ENCODE measurements at places on chromosomes 1 and 21.

- no peak for DNase-seq
These were observed 641.0 kb upstream of the CAMK1G start for GRCh38 chr1:208942394-208943130.

GRCh38 chr1:109091078-109091838 lies 694 bp downstream of the TMEM167B start:
- no peak for DNase-seq

DNA sequence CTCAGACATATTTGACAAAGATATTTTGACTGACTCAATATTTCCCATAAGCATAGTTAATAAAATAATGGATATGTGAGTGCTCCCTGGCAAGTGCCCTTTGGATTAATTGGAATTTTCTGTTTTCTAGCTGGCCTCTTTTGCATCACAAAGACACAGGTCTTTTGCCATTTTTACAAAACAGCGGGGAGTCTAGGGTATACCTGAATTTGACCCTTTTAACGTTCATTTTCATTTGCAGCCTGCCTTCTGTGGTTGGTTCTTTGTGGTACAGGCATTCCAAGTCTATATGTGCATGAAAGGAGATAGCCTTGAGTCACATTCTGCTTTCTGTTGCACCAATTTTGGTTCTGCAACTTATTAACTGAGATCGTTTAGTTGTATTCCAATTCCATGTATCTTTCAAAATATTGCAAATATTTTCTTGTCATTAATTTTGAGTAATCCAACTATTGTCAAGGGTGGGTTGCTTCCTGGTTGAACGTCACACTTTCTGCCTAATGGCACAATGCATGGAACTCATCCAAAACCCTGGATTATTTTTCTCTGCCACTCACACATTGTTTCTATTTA lies 171.7 kb downstream of the CRB1 start:
- no peak for DNase-seq

DNA sequence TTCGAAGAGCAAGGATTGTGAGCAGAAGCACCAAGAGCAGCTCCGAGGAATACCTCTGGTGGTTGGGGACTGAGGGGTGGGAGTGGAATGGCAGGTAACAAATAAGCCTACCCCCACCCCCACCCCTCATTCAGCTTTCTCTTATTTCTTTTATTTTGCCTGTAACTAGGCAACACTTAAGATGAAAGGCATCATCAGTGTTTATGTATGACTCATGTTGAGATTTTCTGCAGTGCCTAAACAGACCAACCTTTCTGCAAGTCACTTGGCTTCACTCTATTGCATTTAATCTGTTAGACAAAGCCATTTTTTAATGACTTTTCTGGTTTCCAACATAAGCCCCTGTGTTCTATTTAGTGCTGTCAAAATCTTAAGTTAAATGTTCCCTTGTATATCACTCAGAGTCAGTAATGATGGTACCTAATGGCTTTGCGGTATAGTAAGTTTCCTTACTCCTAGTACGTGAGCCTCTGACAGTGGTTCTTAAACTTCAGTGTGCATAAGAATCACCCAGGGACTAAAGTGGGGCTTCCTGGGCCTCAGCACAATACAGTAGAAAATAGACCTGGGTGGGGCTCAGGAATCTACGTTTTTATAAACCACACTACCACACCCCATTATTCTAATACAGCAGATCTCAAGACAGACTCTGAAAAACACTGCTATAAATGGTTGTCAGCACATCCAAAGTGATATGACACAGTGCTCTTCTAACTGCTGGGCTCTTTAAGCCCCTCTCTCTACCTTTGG lies 19.9 kb downstream of the CASQ2 start:
- DNase-seq: no peak

DNA sequence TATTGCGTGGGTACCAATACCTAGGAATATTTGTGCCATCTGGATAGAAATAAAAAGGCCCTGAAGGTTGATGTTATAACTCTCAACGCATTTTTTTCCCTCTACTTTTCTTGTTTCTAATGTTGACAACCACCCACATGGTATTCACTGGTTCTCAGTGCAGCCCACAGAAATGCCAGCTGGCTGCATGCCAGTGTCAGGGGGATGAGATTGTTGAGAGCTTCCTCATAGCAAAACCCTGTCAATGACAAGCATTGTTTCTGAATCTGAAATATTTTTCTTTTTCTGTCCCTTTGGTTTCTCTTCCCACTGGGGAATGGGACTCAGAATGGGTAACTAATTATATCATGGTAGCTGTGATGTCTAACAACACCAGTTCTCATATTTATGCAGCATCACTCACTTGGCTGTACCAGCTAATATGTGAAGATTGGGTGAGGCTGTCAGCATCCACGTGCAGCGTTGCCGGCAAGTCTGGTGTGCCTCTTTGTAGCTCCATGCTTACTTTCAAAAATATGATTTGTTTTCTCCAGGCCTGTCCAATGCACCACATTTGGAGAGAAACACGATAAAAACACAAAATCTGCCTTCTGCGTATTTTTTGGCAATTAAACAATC lies 284.6 kb downstream of the PTBP2 start:
- no peak for DNase-seq

GRCh38 chr1:90831910-90832309 lies 114.8 kb upstream of the BARHL2 start:
- no peak for DNase-seq

- DNase-seq: no peak
These were observed 94.7 kb upstream of the SLC25A33 start for GRCh38 chr1:9444532-9444931.

DNA sequence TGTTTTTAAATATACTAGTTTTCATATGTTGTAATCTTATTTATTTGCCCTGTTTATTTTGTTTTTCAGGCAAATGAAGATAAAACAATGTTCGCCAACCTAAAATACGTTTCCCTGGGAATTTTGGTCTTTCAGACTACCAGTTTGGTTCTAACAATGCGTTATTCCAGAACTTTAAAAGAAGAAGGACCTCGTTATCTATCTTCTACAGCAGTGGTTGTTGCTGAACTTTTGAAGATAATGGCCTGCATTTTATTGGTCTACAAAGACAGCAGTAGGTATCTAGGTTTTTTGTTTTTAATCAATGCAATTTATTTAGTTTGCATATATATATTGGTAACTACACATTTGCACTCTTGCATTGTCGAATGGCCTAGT lies 23.7 kb downstream of the SLC35A3 start:
- no peak for DNase-seq

- no peak for DNase-seq
These were observed 2.4 kb upstream of the WNT3A start for GRCh38 chr1:228004331-228004855.

- no peak for DNase-seq
These were observed 11.9 kb upstream of the CLDN8 start for GRCh38 chr21:30227633-30228404.

GRCh38 chr1:174724219-174724618 lies 275.5 kb upstream of the CACYBP start:
- no peak for DNase-seq

DNA sequence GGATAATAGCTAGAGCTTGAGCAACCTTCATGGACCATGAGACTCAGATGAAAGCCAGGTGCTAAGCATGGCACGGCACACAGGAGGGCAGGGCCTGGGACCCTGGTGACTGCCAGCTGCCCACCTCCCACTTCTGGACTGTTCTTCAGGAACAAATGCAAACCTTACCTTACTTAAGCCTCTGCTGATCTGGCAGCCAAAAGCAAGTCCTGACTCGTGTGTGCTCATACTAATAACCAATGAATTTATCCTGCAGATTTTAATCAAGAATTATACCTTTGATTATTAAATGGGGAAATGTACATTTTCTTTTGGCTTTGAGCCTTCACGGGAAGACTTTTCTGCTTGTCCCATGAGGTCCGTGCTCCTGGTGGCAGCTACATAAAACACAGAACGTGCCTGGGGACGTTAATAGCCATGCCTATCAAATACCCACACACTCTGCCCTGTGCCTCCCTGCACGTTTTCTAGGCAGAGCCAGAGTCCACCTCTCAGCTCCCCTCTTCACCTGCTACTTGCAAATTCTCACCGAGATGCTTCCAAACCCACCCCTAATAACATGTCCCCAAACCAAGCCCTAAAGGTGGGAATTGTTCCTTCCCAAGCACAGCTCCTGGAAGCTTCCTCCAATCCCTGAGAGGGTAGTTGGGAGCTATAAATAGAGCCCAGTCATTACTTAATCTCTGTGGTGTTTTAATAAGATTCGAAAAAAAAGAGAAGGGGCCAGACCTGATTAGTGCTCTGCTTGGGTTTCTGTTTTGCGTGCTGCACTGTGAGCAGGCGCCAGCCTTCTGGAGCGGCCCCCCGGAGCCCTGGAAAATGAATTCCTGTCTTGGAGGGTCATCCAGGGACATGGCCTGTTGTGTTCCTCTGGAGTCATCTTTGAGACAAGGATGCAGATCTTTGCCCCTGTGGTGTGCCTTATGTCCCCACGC lies 33.5 kb downstream of the SLC1A7 start:
- no peak for DNase-seq

GRCh38 chr1:195723796-195724194 lies 884.4 kb downstream of the KCNT2 start:
- no peak for DNase-seq

- DNase-seq: peak; percentile 6
These were observed 251.9 kb downstream of the DPYD start for GRCh38 chr1:97668945-97669344.

GRCh38 chr1:54355931-54356679 lies 50.1 kb downstream of the SSBP3 start:
- DNase-seq: no peak

- DNase-seq: no peak
These were observed 118.1 kb downstream of the NGF start for GRCh38 chr1:115219927-115220326.

DNA sequence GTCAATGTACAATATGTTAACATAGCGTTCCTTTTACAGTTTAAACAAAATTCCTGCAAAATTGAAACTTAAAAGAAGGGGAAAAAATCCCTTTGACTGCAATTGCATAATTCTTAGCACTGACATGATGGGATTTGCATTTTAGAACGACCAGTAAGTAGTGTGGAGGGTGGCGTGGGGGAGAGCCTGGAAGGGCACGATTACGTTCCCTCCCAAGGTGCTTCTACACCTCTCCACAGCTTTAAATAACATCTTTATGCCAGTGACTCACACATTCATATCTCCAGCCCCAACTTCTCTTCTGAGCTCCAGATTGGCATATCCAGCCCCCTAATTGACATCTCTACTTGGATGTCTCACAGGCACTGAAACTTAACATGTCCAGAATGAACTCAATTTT lies 64.3 kb downstream of the OLFML3 start:
- no peak for DNase-seq

- DNase-seq: peak; percentile 63
These were observed 8.2 kb downstream of the IFFO2 start for GRCh38 chr1:18948048-18948912.

GRCh38 chr1:163365186-163365585 lies 43.4 kb downstream of the NUF2 start:
- DNase-seq: no peak

GRCh38 chr1:55322842-55323241 lies 107.7 kb upstream of the USP24 start:
- no peak for DNase-seq

DNA sequence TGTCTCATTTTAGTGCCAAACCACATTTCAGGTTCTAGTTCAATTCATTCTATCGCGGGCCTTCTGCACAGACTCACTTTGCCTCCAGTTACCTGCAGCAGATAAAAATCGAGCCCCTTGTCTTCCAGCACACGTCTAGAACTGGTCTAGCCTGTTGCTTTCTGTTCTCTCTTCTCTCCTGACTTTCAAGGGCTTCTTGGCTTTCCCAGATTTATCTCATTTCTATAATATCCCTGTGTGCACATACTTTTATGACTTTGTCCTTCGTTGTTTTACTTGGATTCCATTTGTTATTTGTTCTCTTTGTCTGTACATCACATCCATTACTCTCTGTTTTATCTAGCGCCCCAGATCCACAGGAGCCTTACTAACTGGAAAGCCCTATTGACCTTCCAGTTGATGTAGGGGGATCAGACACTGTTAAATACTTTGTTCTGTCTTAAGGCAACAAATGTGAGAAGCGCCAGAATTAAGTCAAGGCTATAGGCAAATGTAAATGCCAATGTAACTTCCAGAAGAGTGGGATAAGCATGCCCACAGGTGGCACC lies 284.5 kb upstream of the ADGRL4 start:
- no peak for DNase-seq

DNA sequence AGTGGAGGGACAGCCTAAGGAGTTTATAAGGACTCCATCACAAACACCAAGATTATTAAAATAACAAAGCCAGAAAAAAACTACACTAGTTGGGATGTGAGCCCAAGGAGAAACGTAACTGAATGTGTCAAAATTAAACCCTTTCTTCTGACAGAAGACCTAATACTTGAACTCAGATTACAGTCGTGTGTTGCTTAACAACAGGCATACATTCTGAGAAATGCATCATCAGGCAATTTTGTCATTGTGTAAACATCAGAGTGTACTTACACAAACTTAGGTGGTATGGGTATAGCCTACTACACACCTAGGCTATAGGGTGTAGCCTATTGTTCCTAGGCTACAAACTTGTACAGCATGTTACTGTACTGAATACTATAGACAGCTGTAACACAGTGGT lies 23.4 kb downstream of the DSTYK start:
- no peak for DNase-seq

DNA sequence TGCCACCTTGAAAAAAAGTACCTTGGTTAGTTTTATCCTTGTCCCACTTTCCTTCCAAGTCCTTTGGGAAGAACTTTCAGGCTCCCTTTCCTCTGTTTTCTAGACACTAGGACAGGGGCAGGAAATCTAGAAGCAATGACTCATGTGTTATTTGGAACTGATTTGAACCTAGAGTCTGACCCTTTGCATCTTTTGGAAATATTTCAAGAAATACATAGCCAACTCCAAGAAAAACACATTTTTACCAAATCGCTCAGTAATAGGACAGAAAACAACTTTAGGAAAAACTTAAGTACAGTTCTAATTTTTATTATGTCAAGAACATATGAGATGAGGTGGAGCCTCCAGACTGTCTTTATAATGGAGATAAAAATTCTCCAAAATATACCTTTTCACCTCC lies 292.4 kb downstream of the PTBP2 start:
- no peak for DNase-seq

- peak; percentile 92 for DNase-seq
These were observed 61.4 kb downstream of the ACBD3 start for GRCh38 chr1:226125097-226125630.

DNA sequence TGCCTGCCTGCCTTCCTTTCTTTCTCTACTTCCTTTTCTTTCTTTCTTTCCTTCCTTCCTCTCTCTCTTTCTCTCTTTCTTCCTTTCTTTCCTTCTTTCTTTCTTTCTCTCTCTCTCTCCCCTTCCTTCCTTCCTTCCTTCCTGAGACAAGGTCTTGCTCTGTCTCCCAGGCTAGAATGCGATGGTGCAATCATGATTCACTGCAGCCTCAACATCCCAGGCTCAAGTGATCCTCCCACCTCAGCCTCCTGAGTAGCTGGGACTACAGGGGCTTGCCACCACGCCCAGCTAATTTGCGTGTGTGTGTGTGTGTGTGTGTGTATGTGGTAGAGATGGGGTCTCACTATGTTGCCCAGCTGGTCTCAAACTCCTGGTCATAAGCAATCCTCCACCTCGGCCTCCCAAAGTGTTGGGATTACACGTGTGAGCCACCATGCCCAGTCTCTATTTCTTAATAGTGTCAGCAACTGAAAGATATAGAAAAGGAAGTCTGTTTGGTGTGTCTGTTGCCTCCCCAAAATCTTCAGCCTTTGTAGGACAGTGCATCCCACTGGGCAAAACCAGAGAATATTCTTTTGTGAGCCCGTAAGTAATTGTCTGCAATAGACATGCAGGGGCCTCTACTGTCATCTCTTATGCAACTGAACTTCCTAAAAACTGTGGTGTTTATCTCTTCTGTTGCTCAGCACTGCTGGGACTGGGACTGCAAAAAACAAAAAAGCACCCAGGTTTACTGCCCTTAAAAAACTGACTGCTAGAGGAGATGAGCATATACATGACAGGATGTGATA lies 20.9 kb upstream of the RAB4A start:
- DNase-seq: no peak

GRCh38 chr21:23401278-23401677 lies 2206.0 kb downstream of the MRPL39 start:
- no peak for DNase-seq

All from stimulated activated CD4-positive, alpha-beta T cell treated with anti-CD3 and anti-CD28 coated beads, Interleukin-4, amount 100 ng/mL, for 24 hours (primary cell).